ENCODE measurements at places on chromosomes 2 and 18. TPM values are rescaled to one million over a fixed set of nuclear protein-coding genes. Genes with fewer than 3 reads are reported as not detected.

Gene BIRC6
- 78.0 TPM for total RNA-seq

Gene LINC00305
- not detected for total RNA-seq

DNA sequence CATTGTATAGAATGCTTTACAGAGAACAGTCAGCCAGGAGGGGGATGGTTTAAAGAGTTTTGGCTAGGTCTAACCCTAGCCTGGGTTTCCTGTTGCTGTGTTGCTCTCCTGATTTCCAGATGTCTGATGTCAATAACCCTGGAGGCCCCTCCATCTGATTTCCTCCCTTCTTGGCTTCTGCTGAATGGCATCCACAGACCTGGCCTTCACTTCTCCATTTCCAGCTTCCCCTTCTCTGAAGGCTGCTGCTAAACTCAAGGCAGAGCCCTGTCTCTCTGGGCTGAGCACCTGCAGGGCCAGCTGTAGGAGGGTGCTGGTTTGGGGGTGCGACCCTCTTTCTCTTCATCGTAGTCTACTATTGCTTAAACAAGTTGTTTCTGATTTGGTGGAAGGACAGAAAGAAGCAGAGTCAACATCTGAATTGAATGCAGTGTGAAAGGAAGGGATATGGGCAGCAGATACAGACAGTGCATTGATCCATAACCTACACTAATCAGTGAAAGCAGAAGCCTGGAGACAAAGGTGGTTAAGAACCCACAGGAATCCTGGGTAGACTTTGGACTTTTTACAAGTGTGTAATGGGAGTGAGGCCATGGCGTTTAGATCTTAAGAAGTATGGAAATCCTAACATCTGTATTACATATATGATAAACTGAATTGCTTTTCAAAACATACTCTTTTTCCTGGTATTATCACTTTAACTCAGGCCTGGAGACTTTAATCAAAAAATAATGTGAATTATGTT lies 153.6 kb downstream of the HRH4 start:
- DNase-seq: no peak

- no peak for DNase-seq
Measured at GRCh38 chr2:72159211-72159993, 11.7 kb upstream of the CYP26B1 start.

Gene POTEC
- not detected for total RNA-seq

- no peak for DNase-seq
Measured at GRCh38 chr18:48826806-48827205, 124.0 kb downstream of the SMAD7 start.

GRCh38 chr2:134362152-134362668 lies 108.3 kb downstream of the MGAT5 start:
- DNase-seq: no peak

Gene CTIF
- total RNA-seq: 94.8 TPM

- DNase-seq: no peak
Measured at GRCh38 chr18:11736656-11737055, 47.6 kb downstream of the GNAL start.

GRCh38 chr18:40494603-40495002 lies 1460.4 kb upstream of the PIK3C3 start:
- DNase-seq: no peak

Gene EPB41L3
- total RNA-seq: 14.5 TPM

Gene TRIM43
- not detected for total RNA-seq

GRCh38 chr2:4404363-4404762 lies 701.0 kb downstream of the DCDC2C start:
- no peak for DNase-seq

Gene MC4R
- not detected for total RNA-seq

GRCh38 chr2:100835006-100835659 lies 15.2 kb downstream of the NPAS2 start:
- no peak for DNase-seq

DNA sequence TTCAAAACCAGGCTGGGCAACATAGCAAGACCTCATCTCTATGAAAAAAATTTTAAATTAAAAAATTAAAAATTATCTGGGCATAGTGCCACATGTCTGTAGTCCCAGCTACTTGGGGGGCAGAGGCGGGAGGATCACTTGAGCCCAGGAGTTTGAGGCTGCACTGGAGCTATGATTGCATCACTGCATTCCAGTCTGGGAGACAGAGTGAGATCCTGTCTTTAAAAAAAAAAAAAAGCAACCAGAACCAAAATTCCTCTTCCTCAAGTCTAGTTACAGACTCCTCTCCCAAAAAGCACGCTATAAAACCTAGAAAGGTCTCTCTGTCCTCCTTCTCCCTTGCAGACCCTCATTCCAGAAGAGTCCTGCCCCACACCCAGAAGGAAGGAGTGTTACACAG lies 23.9 kb downstream of the TNFAIP6 start:
- no peak for DNase-seq
